Cortex of kidney (tissue), 1 donor: ENCODE measurements at places on chromosomes 7 and 10.

GRCh38 chr7:130182990-130183389 is 22.2 kb downstream of the TMEM209 start:
- DNase-seq = no peak

DNA sequence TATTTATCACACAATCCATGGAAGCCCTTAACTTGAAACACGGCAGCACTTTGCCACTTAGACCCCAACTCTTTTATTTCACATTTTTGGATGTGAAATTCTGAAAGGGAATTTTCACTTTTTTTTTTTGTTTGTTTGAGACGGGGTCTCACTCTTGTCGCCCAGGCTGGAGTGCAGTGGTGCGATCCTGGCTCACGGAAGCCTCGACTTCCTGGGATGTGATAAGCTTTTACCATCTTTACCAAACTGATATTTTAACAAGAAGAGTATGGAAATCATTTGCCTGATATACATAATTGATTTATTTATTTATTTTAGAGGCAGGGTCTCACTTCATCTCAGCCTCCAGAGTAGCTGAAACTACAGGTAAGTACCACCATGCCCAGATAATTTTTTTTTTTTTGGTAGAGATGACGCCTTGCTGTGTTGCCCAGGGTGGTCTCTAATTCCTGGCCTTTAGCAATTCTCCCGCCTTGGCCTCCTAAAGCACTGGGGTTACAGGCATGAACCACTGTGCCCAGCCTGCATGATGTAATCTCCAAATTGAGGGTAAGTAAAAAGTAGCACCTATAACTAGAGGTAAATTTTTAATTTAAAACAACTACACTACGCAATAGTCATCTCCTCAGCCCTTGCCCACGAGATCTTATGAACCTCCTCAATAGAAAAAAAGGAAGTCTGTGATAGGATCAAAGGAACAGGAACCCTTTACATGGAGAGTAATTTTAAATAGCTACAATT is 180.7 kb upstream of the KLF14 start:
- DNase-seq = no peak

DNA sequence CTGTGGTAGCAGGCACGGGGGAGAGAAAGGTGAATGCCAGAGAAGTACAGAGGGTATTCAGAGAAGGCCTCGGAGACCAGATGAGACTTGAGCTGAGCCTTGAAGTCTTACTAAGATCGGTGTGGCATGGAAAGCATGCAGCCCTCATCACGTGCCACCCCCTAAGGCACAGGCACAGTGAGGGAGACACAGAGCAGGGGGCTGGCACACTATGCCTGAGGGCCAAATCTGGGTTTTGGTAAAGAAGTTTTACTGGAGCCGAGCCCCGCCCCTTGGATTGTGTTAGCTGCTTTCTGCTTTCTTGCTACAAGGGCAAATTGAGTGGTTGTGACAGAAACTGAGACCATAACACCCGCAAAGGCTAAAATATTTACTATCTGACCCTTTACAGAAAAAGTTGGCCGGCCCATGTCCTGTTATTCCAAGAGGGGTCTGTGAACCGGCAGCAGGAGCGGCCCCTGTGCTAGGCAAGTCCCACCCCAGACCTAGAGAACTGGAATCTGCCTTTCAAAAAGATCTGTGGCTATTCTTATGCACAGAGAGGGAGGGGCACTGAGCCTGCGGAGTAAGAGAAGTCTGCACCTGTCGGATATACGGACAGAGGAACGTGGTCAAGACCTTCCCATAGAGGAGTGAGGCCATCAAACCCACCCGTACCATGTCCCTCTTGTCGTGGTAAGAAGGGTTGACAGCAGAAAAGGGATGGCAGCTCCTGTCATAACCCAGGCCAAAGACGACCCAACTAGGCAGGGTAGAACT is 109.3 kb upstream of the RHEB start:
- DNase-seq = no peak

DNA sequence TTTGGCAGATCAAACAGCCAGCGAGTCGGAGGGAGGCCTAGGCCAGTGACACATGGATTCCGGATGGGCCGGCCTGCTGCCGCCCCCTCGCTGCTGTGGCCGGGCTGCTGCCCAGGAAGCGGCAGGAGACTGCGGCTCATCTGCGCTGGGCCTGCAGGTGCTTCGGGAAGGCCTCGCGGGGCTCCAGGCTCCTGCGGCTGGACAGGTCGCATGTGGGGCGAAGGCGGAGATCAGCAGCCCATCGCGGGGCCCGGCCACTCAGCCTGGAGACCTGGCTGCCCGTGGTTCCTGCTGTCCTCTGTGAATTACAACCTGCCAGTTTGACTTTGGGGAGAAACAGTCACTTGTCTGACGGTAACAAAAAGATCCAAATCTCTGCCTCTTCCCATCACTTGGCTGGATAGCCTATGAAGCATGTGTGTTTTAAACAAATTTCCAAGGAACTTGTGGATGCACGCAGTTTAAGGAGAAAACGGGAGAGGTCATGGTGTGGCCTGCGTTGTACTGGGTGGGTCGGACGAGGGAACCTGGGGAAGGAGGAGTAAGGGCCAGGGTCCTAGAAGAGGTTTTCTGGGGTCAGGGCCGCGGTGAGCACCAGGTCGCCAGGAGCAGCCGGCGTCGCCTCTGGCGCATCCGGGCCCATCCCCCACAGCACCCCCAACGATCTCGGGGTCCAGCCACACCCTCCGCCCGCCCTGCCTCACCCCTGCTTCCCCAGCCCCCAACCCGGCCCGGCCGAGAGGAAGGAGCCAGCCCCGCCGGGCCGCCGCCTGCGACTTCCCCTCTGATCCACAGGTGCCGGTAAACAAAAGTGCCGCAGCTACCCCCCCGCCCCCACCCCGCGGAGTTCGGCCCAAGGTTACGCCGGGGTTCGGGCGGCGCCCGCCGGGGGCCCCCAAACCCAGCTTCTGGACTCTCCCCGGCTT is 1.6 kb downstream of the SPOCK2 start:
- no peak for DNase-seq

DNA sequence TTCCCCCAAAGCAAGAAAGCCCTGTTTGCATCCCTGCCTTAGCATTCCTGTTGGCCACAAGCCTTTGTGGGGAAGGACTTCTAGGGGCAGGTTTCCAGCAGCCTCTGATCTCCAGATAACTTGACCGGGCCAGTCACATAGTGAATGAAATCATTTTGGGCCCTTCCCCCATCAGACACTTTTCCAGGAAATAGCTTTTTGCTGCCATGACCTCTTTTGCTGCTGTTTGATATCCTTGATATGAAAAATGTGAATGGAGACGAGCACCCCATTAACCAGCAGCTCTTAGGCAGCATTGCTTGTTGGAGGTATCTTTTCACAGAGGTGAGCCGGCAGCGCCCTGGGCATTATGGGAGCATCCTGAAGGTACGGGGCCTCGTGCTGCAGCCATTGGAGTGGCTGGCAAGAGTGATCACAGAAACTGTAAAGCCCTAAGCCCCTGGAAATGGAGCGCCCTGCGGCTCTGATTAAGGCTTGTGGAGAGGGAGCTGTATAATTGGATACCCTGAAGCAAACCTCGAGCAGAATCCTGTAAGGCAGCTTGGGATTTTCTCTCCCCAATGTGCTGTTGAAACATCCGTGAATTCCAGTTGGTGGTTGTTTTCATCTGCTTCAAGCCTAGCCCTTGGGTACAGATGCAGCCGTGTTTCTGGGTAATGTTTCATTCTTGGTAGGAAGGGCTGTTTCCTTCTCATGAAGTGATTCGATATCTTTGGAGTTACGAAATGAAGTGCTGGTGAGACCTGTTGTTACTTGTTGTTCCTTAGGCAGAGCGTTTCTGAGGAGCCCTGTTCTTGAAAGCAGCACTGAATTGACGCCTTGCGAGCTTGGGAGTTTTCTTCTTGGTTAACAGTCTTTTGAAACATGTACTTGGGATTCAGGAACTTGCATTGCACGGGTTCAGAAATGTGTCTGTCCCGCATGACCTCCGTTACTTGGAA is 179.0 kb downstream of the PTEN start:
- no peak for DNase-seq

DNA sequence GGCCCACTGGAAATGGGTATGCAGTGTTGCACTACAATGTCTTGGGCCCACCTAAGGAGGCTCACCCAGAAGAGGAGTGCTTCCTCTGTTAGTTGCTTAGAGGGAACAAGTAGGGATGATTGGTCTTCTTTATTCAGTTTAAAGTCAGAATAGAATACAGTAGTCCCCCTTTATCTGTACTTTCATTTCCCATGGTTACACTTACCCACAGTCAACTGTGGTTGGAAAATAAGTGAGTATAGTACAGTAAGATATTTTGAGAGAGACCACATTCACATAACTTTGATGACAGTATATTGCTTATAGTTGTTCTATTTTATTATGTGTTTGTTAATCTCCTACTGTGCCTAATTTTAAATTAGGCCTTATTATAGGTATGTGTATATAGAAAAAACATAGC is 151.4 kb downstream of the COL28A1 start:
- no peak for DNase-seq

GRCh38 chr7:35780070-35780469 is 20.8 kb upstream of the SEPTIN7 start:
- no peak for DNase-seq

GRCh38 chr7:33678569-33679335 is 226.6 kb upstream of the BMPER start:
- DNase-seq = no peak

- no peak for DNase-seq
Observed at GRCh38 chr10:59346321-59346720, 16.0 kb downstream of the FAM13C start.

- DNase-seq = no peak
Observed at GRCh38 chr10:49300140-49300974, 1.4 kb downstream of the C10orf71 start.

GRCh38 chr7:14687777-14688176 is 214.8 kb downstream of the DGKB start:
- no peak for DNase-seq

GRCh38 chr7:38700116-38700515 is 68.9 kb upstream of the AMPH start:
- no peak for DNase-seq

DNA sequence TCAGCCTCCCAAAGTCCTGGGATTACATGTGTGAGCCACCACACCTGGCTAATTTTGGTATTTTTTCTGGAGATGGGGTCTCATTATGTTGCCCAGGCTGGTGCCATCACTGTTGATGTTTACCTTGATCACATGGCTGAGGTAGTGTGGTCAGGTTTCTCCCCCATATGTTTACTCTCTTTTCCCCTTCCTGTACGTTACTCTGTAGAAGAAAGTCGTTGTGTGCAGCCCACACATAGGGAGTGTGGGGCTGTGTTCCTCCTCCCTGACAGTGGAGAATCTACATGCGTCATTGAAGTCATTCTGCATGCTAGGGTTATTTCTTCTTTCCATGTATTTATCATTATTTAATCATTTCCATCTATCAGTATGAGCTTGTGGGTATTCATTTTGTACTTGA is 16.3 kb upstream of the ORAI2 start:
- DNase-seq = no peak

DNA sequence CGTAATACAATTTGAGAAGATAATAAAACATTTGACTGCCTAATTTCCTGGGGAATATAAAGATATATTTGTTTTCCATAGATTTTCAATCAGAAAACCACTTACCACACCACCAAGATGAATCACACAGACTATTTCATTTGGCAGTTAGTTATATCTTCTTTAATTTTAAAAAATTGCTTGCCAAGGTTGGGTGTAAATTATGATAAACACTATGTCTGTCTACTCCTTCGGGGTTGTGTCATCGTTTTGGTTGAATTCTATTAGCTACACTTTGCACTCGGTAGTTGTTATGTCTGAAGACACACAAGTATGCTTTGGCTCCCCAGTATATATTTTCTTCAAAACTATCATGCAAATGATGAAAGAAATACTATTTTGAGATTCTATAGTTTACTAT is 594.8 kb upstream of the SEMA3D start:
- no peak for DNase-seq

- DNase-seq = no peak
Observed at GRCh38 chr7:83921941-83922607, 272.5 kb downstream of the SEMA3A start.

DNA sequence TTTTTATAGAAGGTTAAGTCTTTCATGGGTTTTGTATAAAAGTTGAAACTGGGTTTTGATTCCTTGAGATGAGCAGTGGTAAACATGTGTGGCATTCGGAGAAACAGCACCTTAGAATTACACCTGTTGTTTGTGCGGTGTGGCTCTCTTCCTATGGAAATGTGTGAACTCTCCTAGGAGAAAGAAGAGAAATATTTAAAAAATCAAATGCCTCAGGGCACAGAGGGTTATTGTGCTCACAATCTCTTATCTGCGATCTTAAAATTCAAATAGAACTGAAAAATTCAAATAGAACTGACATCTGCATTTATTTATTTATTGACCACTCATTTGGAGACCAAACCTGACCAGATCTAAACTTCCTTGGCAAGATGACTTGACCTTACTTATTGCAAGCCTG is 18.1 kb upstream of the NRP1 start:
- no peak for DNase-seq

GRCh38 chr7:28350662-28351061 is 61.7 kb upstream of the CREB5 start:
- DNase-seq = no peak

- no peak for DNase-seq
Observed at GRCh38 chr10:98257198-98257597, 10.8 kb downstream of the LOXL4 start.

DNA sequence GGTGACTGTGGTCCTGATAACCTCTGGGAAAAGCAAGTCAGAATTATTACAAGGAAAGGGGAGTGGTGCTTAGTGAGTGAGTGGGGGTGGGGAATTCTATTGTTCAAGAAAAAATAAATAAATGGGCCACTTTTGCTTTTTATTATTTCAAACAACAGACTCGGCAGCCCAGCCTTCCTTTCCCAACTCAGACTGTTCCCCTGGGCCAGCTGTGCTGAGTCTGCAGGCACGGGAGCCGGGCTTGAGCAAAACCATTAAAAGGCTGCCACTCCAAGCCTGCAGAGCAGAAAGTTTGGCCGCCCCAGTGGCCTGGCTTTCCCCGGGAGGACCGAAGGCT is 90.0 kb downstream of the PLXNA4 start:
- DNase-seq = no peak

DNA sequence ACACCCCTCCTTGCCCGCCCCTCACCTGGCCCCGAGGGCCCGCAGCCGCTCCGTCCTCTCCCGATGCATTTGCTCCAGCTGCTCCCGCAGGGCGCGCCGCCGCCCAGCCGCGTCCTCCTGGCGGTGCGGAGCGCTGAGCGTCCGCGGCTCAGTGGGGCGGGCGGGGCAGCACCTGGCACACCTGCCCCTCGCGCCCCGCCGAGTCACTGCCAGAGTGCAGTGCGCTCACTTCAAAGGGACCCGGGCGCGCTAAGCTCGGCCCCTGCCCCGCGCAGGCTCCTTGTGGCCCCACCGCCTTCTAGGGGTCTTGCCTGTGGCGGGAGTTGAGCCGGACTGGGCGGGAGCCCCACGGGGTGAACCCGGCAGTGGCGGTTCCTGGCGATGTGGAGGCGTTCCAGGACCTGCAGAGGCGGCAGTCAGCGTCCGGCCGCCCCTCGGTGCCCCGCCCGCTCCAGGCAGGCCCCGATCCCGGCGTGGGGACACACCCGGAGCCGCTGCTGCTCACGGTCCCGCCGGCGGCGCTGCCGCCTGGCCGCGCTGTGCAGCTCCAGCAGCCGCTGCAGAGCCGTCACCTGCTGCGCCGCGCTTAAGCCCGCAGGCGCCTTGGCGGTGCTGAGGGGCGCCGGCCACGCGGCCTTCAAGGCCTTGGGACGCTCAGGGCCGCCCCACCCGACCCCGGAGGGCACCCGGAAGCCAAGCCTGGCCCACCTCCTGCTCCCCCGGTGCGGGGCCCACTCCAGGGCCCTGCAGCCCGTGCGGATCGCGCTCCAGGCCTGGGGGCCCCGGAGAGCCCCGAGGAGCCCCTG is 6.7 kb downstream of the ATP6V1F start:
- no peak for DNase-seq

GRCh38 chr10:77949167-77949566 is 22.6 kb upstream of the DLG5 start:
- DNase-seq = no peak

- DNase-seq = no peak
Observed at GRCh38 chr7:80412842-80413241, 99.0 kb downstream of the GNAT3 start.
